ENCODE measurements at places on chromosomes 1 and 21.

DNA sequence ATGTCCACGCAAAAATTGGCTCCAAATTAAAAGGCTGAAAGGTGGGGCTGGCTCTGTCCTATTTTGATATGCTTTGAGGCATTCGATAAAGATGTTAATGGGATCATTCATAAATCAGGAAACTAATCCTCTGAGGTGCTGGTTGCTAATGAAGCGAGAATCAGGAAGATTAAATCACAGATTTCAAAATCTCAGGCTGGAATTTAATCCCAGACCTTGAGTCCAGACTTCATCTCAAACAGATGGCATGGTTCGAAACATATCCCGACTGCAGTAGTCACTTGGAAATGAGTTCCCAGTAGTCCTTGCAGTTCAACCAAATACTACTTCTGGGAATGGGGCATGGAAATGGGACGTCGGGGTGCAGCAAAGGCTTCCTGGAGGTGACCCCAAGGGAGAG, 4.5 kb upstream of the KLF17 start:
- no peak for DNase-seq

DNA sequence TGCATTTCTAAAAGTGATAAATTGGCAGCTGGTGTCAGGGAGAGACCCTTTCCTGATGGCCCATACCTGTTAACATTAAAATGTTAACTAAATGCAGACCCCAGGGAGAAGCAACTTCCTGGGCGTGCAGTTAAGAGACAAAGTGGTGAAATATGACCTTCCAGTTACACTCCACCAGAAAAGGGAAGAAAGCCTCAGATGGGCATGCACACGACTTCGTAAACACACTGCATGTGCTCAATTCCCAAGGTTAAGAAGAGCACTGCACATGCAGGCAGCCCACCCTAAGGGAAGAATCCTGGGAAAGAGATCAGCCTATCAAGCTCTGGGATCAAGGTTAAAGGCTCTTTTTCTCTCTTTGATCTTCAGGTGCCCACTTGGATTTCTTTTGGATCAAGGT, 9.7 kb upstream of the GBP6 start:
- DNase-seq, result no peak

GRCh38 chr1:239718997-239719628, 332.7 kb downstream of the CHRM3 start:
- no peak for DNase-seq

GRCh38 chr1:87103074-87103473, 188.6 kb downstream of the HS2ST1 start:
- DNase-seq, result no peak

- DNase-seq, result no peak
Measured at GRCh38 chr1:92458146-92458545, 28.6 kb downstream of the GFI1 start.

DNA sequence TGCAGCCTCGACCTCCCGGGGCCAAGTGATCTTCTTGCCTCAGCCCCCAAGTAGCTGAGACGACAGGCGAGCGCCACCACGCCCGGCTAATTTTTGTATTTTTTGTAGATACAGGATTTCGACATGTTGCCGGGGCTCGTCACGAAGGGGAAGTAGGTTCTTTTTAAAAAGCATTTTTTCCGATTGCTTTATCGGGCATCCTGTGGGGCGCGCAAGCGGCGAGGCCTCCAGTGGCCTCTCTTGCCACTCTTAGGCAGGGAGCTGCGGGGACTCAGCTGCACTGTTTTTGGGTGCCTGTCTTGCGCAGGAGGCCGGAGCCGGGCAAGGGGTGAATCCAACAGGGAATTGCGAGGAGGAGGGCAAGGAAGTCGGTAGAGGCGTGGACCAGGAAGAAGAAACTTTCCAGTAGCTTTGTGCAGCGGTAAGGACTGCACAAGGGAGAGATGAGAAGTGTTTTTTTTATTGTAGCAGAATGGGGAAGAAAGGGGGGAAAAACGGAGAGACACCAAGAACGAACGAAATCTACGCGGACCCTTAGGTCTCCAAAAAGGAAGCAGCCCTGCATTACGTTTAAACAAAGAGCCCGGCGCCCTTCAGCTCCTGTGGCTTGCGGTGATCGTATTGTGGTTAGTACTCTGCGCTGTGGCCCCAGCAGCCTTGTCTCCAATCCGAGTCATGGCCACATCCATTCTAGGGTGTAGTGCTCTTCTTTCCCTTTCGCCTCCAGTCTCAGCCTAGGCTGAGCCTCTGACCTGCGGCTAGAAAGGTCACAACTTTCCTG, 164.8 kb downstream of the PPIAL4G start:
- DNase-seq, result no peak

- DNase-seq, result no peak
Measured at GRCh38 chr1:94105957-94106529, 14.9 kb downstream of the ABCA4 start.

DNA sequence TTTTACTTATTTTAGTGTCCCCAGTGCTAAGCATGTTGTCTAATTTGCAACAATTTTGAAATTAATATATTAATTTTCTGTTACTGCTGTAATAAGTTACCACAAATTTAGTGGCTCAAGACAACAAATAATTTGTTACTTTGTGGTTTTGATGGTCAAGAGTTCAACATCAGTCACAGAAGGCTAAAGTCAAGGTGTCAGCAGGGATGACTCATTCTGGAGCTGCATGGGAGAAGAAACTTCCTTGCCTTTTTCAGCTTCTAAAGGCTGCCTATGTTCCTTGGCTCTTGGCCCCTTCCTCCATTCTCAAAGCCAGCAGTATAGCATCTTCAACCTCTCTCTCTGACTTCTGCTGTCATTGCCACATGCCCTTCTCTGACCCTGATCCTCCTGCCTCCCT, 271.8 kb downstream of the HLX start:
- no peak for DNase-seq

DNA sequence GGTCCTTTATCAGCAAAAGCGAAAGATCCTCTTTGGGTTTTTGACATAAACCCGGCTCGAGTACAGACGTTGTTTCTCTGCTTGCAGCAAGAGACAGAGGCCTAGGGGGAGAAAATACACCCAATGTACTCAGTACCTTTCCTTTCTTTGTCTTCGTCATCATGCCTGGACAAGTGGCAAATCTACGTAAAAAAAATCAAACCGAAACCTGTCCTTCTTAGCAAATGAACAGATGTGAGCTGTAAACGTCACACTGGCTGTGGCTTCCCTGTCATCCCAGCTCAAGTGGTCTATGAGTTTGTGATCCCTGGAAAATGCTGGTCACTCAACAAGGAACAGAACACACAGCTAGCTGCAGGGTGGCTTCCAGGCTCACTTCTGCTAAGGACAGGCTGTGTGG, 39.9 kb downstream of the STPG1 start:
- no peak for DNase-seq

DNA sequence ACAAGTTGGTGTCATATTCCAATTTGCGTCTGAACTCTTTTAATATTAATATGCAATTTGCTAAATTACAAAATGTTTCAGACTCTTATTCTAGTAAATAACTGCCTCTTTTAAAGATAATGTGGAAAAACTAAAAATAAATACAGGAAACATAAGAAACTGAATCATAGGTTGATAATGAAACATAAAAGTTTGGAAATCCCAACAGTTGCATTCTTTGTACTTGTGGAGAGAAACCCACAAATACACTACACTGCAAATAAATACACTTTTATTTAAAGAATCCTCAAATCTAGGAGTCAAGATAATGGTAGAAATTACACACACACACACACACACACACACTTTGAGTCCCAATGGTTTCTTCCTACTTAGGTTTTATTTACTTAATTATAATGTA, 5.2 kb downstream of the BRINP3 start:
- no peak for DNase-seq

- DNase-seq, result no peak
Measured at GRCh38 chr1:156154317-156154749, 948 bp downstream of the SEMA4A start.

DNA sequence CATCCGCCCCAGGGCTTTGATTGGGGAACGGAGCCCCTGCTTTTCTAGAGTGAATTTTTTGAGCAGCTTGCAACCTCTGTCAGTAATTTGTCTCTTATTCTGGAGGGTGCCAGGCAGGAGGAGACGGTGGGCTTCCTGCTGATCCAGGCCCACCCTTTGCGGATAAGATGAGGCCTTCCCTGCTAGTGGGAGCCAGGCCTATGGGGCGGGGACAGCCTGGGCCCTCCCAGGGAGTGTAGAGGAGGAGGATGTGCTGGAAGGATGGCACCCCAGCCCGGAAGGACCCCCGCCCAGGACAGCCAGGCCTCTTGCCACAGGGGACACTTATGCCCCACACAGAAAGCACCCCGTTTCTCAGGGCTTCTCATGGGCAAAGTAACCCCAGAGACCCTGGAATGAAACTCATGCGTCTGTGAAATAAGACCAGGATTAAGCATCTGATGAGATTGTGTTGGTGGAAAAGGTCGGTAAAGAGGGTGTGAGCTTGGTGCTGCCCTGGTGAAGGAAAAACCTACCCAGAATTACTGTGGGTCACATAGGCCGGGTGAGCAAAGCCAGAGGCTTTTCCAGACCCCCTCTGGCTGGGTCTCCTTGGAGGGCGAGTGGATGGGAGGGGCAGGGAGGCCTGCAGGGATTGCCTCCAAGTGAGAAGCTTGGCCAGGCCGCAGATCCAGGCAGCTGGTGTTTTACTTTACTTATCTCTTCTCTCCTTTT, 118.7 kb downstream of the SIK1 start:
- DNase-seq, result no peak

DNA sequence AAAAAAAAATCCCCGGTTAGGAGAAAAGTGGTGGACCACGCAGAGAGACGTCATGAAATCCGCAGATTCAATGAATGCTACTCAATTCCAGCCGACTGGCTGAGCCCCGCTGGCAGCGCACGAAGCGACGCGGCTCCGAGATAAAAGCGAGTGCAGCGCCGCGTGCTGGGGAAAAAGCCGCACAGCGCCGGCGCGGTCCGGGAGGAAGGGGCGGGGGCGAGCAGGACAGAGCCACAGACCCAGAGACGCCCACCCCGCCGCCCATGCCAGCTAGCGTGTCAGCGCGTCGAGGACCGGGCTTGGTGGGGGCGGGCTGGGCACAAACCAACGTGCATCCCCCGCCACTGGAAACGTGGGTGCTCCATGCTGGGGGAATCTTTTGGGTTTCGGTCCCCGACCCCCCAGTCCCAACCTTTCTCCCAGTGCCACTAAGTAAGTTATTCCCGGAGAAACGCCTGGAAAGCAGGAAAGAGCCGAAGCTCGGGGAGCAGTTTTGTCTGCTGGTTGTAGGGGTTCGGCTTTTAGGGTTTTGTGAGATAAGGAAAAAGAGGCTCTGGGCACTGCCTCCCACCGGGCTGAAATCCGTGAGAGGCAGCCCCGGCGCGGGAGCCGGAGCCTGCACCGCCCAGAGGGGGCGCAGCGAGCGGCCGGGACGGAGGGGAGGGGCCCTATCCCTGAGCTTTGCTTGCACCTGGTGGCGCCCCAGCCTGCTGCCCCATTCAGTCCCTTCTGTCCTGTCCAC, at the start of gene KCNJ6:
Gene KCNJ6 (minus strand): TSS at position 148 of the 742 bp plus-strand sequence. CDS start 75,775 bp downstream, outside the sequence.
- DNase-seq, result peak; percentile 87
